Stimulated activated CD8-positive, alpha-beta memory T cell treated with anti-CD3 and anti-CD28 coated beads, Interleukin-4, amount 100 ng/mL, for 1 hour (primary cell): ENCODE measurements at places on chromosomes 16 and 17.

DNA sequence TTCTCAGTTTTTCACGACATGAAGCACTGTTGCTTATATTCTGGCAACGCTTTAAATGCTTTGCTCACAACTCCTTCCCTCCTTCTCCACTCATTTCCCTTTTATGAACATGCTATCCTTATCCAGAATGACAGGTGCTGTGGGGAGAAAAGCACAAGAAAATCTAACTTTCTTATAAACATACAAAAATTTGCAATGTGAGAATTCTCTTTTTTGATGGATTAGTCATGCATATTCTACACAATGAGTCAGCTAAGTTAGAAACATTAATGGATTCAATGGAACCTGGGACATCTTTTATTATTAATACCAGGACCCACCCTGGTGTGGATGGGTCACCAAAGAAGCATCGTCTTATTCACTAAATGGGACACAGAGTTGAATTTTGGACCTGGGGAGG is 234.6 kb upstream of the CDH5 start:
- no peak for DNase-seq

DNA sequence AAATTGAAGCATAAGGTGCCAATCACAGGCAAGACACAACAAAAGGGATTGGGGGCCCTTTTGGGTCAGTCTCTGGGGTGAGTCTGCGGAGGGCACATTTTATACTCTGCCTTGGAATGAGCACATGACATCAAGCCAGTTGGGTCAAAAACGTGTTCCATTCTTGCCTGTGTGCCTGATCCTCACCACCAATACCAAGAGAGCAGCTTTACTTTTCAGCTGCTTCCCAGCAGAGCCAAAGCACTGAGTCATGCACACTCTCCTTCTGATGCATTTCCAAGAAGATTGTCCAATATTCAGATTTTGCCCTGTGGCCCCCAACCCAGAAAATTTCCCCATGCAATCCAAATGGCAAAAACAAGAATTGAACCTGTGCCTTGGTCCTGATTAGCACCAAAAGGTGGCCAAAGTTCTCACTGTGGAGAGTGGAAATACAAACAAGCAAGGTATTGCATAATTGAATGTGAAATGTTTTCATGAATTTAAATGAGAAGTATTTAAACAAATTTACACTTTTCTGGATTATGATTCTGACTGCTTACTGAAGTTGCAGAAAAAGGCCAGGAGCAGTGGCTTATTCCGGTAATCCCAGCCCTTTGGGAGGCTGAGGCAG is 217.8 kb upstream of the SOX9 start:
- no peak for DNase-seq

- DNase-seq: peak; percentile 40
Observed at GRCh38 chr17:80892019-80892855, 99.4 kb upstream of the CHMP6 start.

DNA sequence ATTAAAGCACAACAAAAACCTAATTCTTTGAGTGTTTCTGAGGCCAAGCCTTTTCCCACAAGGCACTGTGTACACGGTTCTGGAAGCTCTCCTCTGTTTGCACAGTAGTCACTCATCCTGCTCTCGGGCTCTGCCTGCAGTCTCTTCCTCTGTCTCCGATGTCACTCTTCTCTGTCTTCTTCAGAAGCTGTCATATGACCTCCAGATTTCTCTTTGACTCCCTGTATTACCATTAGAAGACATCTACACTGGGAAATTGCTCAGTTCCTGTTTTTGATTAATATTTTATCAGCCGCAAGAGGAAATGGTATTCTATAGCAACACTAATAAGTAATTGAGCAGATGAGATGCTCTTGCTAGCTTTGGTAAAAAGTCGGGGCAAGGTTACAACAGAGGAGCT is 422.9 kb downstream of the WWOX start:
- DNase-seq: no peak

- no peak for DNase-seq
Observed at GRCh38 chr16:70680495-70681381, 5.1 kb downstream of the MTSS2 start.

GRCh38 chr16:10760858-10761257 is 17.2 kb downstream of the NUBP1 start:
- DNase-seq: no peak

DNA sequence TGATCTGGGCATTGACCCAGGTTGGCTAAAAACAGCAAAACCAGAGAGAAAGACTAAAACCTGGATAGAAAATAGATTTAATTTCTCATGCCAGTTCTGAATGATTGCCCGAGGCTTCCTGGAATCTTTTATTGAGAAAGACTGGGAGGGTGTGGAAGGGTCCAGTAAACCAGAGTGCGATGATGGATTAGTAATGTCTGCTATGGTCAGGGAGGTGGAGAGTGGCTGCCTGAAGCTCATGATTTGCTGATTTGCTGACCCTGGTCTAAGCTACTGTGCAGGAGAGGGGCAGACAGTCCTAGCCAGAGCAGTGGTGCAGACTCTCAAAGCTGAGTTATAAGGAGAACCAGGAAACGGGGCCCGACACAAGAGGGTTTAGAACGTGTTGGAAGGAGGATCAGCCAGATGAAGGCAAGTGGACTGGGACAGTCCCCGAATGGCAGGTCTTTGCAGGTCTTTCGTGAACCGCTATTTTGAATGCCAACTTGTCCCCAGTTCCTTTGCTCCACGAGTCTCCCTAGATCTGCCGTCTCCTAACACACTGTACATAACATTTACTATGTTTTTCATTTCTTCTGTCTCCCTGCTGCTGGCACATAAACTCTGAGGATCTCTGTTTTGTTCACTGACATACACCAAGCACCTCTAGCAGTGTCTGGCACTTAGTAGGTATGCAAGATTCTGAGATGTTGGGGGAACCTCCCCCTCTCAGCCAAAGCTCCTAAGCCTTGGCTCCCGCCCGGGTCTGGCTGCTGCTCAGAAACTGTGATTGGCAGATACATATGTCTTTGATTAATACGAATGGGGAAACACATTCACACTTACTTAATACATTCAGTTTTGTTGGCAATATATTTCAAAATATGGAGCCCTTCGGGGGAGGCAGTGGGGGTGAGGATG is 237.3 kb upstream of the TNRC6C start:
- DNase-seq: no peak

- DNase-seq: no peak
Observed at GRCh38 chr16:1647856-1648255, 30.2 kb upstream of the JPT2 start.

DNA sequence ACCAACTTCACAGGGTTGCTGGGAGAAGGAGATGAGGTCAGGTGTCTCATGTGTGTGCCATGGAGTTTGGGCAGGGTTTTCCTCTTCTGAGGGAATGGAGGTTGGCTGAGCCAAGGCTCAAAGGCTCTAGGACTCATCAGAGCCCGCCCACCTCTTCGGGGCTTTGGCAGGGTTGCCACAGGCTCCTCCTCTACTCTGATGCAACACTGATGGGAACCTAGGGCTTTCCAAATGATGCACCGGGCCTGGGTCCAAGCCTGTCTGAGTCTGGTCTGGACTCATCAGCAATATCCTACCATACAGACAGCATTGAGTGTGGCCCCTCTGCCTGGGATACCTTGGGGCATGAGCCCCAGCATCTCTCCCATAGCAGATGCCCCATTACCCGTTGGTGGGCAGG is 59.5 kb upstream of the LHX1 start:
- no peak for DNase-seq

GRCh38 chr16:78879011-78879410 is 721.5 kb downstream of the MAF start:
- no peak for DNase-seq

- no peak for DNase-seq
Observed at GRCh38 chr16:7967996-7968509, 622.3 kb downstream of the TMEM114 start.

DNA sequence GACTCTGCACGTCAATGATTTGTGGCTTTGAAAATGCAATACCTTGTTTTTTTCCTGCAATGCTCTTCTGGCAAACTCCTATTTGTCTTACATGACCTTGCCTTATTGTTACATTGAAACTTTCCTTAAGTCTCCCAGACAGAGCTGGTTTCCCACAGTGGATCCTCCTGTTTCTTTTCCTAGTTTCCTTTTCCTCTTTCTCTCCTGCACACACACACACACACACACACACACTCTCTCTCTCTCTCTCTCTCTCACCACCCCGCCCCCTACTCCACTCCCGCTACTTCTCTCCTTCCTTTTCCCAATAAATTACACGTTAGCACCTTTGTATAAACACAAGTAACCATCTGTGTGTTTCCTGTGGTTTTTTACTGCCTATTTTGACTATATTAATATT is 2.3 kb downstream of the ORC6 start:
- no peak for DNase-seq

GRCh38 chr16:8044796-8045195 is 545.5 kb downstream of the TMEM114 start:
- no peak for DNase-seq

DNA sequence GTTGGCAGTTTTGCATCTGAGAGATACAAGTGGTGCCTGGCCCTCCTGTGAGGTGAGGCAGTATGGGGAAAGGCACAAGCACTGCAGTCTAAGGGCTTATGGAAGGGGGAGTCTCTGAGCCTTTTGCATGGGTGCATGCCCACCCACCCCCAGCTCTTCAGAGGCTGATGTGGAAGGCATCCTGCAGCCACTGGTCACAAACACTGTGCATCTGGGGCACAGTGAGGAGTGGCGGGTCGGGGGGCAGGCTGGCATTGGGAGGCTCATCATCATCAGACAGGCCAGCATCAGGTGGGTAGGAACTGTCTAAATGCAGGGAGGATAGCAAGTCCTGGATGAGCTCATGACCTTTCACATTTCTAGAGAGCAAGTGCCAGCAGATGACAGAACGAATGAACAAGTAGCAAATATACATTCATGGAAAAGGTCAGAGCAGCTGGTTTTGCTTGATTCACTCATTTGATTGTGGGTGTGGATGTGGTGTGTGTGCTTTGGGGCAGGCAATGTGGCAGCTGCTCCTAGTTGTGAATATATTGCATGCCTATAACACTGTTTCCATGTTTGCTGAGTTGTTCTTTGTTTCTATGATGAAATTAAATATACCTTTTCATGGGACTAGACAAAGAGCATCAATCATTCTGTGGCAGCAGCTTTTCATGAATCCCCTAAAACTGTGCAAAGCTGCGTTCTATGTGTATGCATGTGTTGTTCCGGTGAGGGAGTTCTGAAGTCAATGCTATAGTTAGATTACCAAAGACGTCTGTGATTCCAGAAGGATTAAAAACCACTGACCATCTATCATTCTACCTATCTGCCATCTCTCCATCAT is 29.2 kb downstream of the TRIM25 start:
- DNase-seq: no peak

DNA sequence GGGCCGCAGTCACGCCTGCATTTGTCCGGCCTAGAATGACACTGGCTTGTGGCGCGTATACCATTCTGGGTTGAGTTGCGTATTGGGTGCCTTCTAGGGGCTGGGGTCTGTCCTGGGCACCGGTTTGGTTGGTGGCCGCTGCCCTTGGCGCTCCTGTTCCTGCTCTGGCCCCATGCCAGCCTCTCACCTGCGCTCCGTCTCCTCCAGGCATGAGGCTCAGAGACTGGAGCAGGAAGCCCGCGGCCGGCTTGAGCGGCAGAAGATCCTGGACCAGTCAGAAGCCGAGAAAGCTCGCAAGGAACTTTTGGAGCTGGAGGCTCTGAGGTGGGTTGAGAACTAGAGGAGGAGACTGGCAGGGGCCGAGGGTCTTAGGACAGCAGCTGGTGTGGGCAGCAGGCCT is 17.4 kb downstream of the CDIPT start:
- no peak for DNase-seq

GRCh38 chr16:3295209-3295608 is 10.0 kb downstream of the TIGD7 start:
- no peak for DNase-seq

DNA sequence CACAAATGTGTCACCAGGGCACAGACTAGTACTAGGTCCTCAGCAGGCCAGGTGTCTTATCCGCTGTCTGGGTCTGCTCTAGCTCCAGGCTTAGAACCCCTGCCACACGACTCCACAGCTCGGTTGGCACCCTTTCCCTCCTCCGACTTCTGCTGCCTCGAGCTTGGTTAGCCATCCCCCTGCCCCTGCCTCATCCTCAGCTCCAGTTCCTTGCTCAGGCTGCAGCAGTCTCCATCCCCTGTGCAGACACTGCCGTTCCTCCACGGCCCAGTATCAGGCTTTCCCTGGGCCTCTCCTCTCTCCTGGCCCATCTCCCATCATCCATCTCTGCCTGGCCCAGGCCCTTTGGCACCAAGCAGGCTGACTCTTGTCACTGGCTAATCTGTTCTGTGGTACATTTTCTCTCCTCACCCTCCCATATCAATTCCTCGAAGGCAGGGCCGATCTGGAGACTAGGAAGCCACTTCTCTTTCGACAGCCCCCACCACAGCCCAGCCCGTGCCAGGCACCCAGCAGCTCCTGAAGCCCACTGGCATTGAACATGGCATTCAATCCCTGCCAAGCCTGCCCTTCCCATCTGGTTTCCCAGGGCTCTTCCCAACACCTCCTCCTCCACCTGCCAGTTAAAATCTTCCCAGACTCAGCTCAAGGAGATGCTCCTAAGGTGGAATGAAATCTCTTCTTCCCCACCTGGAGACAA is 1.4 kb upstream of the GRN start:
- no peak for DNase-seq

GRCh38 chr17:17580662-17581470 is 10.6 kb downstream of the PEMT start:
- DNase-seq: no peak

GRCh38 chr16:50550035-50550434 is 1.8 kb downstream of the NKD1 start:
- DNase-seq: no peak

DNA sequence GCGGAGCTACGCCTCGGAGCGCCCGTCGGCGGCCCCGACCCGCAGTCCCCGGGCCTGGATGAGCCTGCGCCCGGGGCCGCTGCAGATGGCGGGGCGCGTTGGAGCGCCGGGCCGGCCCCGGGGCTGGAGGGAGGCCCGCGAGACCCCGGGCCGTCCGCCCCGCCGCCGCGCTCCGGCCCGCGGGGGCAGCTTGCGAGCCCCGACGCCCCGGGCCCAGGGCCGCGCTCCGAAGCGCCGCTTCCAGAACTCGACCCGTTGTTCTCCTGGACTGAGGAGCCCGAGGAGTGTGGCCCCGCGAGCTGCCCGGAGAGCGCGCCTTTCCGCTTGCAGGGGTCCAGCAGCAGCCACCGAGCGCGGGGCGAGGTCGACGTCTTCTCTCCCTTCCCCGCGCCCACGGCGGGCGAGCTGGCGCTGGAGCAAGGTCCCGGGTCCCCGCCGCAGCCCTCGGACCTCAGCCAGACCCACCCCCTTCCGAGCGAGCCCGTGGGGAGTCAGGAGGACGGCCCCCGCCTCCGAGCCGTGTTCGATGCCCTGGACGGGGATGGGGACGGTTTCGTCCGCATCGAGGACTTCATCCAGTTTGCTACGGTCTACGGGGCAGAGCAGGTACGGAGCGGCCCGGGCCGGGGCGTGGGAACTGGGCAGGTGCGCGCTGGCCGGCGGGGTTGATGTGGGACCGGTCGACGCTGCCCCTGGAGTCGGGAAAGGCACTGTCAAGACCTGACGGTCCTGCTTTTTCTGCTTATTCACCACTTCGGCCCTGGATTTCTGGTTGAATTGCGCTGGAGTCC is 861 bp downstream of the RAB11FIP3 start:
- no peak for DNase-seq

- DNase-seq: no peak
Observed at GRCh38 chr16:83205896-83206295, 579.1 kb downstream of the CDH13 start.

GRCh38 chr17:44345454-44346026 is 438 bp downstream of the GRN start:
- DNase-seq: no peak

- no peak for DNase-seq
Observed at GRCh38 chr16:53881371-53881770, 177.4 kb downstream of the FTO start.

- DNase-seq: no peak
Observed at GRCh38 chr16:87086156-87086555, 231.0 kb downstream of the C16orf95 start.
